ENCODE measurements at places on chromosomes 3 and 15. TPM values are rescaled to one million over a fixed set of nuclear protein-coding genes. Genes with fewer than 3 reads are reported as not detected.

The MESD gene
- total RNA-seq, result 28.3 TPM

The ZNF860 gene
- 6.5 TPM for total RNA-seq

DNA sequence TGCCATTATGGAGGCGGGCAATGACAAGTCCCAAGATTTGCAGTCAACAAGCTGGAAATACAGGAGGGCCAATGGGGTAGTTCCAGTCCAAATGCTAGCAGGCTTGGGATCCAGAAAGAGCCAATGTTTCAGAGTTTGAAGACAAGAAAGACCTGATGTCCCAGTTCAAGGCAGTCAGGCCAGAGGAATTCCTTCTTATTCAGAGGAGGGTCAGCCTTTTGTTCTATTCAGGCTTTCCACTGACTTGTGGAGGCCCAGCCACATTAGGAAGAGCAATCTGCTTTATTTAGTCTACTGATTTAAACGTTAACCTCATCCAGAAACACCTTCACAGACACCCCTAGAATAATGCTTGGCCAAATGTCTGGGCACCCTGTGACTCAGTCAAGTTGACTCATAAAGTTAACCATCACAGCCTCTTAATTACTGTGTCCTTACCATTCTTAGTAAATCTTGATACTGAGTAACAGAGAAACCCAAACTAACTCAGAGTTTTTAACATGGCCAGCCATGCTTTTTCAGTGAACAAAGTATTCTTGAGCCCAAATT is 50.9 kb upstream of the NPHP3 start:
- no peaks in the 10 kb centered on the region for H3K36me3 ChIP-seq
- H3K4me3 ChIP-seq, result no peak overlapping the region
- no peaks in the 10 kb centered on the region for H3K27me3 ChIP-seq
- peaks cover 8% of the 10 kb centered on the region for H3K4me1 ChIP-seq
- no peak overlapping the region for H3K27ac ChIP-seq
- no peak for DNase-seq

The LMOD3 gene
- not detected for total RNA-seq

DNA sequence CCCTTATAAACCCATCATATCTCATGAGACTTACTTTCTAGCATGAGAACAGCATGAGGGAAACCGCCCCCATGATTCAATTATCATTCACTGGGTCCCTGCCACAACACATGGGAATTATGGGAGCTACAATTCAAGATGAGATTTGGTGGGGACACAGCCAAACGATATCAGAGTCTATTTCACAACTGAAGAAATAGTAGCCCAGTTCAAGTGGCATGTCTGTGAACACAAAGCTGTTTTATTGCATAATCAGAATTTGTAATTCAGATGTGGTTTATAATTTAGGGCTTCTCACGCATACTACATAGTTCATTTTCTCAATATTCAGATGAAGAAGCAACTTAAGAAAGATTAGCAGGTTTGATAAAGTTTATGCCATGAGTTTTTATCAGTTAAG is 1188.0 kb upstream of the ALCAM start:
- H3K27ac ChIP-seq, result no peak overlapping the region
- H3K36me3 ChIP-seq, result no peaks in the 10 kb centered on the region
- no peak for DNase-seq
- H3K27me3 ChIP-seq, result no peaks in the 10 kb centered on the region
- H3K4me3 ChIP-seq, result no peak overlapping the region

The CLEC3B gene
- total RNA-seq, result 0.92 TPM

- peaks cover 20% of the 10 kb centered on the region for H3K4me1 ChIP-seq
- no peak overlapping the region for H3K4me3 ChIP-seq
- no peaks in the 10 kb centered on the region for H3K36me3 ChIP-seq
- H3K27ac ChIP-seq, result no peak overlapping the region
- no peaks in the 10 kb centered on the region for H3K27me3 ChIP-seq
These were observed 296.8 kb upstream of the CHRM5 start for GRCh38 chr15:33671456-33671855.

GRCh38 chr15:27757052-27757451 is 342.1 kb downstream of the OCA2 start:
- H3K4me3 ChIP-seq, result no peak overlapping the region
- DNase-seq, result no peak

The AP3B2 gene
- 17.7 TPM for total RNA-seq

The ABTB1 gene
- total RNA-seq, result 12.5 TPM

- H3K27me3 ChIP-seq, result no peaks in the 10 kb centered on the region
- no peak overlapping the region for H3K4me3 ChIP-seq
- peaks cover 3% of the 10 kb centered on the region for H3K4me1 ChIP-seq
- no peak overlapping the region for H3K27ac ChIP-seq
- no peak for DNase-seq
These were observed 139.8 kb downstream of the RAB11A start for GRCh38 chr15:66008940-66009562.

DNA sequence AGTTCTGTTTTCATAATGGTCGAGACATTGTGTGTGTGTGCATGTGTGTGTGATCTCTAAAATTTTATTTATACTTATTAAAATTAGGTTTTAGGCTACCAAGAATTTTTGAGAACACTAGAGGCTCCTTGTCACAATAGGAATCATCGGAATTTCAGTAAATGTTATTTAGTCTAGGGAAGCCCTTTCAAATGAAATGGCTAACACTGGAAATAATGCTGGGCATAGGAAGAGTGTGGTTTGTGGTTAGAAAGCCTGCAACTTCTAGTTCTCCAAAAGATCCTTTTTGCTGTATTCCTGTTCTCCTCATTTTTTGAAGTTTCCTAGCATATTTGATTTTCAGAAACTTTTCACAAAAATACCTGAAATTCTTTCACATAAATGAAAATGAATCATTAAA is 92.5 kb upstream of the MBNL1 start:
- DNase-seq, result no peak
- no peaks in the 10 kb centered on the region for H3K36me3 ChIP-seq
- no peak overlapping the region for H3K27ac ChIP-seq
- H3K4me1 ChIP-seq, result no peaks in the 10 kb centered on the region
- H3K4me3 ChIP-seq, result no peak overlapping the region
- no peaks in the 10 kb centered on the region for H3K27me3 ChIP-seq

DNA sequence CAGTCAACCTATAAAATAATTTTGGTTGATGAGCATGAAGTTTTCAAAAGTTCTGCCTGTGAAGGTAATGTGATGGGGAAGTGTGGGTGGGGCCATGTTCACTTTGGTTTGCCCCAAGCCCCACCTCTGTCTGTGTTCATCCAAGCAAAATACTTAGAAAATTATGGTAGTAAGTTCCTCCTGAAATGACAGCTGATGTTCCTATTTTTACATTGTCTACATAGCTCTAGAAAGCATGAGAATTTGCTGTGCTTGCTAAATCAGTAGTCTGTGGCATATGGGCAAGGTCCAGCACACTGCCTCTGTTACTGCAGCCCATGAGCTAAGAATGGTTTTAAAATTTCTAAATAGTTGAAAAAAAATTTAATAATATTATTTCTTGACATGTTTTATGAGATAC is 21.9 kb upstream of the CP start:
- peaks cover 46% of the 10 kb centered on the region for H3K4me1 ChIP-seq
- H3K27ac ChIP-seq, result no peak overlapping the region
- H3K4me3 ChIP-seq, result no peak overlapping the region
- peaks cover 3% of the 10 kb centered on the region for H3K36me3 ChIP-seq
- DNase-seq, result no peak

DNA sequence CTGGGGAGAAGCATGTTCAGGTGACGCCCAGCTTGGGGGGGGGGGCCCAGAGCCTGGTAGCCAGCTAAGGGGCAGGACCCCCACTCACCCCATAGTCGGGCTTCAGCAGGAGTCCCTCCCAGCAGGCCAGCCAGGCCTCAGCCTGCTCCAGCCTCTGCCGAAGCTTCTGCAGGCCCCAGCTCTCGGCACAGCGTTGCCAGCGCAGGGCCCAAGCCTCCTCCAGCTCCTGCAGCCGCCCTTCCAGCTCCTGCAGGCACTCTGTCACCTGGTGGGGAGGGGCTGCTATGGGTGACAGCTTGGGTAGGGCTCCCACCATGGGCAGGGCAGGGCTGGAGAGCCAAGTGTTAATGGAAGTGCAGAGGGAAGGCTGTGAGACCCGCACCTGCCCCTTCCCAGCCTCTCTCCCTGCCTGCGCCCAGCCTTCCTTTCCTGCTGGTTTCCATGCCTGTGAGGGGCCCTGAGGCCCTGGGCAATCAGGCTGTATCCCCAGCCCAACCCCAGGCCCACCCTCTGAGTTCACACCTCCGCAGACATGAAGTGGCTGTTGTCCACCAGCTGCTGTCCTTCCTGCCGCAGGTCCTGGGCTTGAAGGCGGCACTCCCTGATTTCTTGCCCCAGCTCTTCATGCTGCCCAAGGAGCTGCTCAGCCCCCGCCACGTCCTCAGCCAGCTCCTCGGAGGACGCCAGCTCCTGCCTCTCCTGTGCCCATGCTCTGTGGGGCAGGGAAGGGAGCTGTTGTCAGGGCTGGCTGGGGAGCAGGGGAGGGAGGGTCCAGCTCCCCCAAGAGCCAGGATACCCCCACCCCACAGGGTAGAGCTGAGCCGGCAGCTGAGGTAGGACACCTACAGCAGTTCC is 14.3 kb downstream of the PLA2G4B start:
- no peak for DNase-seq
- H3K4me3 ChIP-seq, result no peak overlapping the region
- no peaks in the 10 kb centered on the region for H3K27me3 ChIP-seq
- H3K27ac ChIP-seq, result no peak overlapping the region
- H3K4me1 ChIP-seq, result peaks cover 4% of the 10 kb centered on the region

The LDHAL6B gene
- total RNA-seq, result not detected

GRCh38 chr3:50525191-50525910 is 21.9 kb upstream of the CACNA2D2 start:
- H3K27ac ChIP-seq, result no peak overlapping the region
- H3K36me3 ChIP-seq, result no peaks in the 10 kb centered on the region
- H3K4me1 ChIP-seq, result peaks cover 48% of the 10 kb centered on the region
- no peak for DNase-seq
- H3K27me3 ChIP-seq, result peaks cover 20% of the 10 kb centered on the region
- no peak overlapping the region for H3K4me3 ChIP-seq

DNA sequence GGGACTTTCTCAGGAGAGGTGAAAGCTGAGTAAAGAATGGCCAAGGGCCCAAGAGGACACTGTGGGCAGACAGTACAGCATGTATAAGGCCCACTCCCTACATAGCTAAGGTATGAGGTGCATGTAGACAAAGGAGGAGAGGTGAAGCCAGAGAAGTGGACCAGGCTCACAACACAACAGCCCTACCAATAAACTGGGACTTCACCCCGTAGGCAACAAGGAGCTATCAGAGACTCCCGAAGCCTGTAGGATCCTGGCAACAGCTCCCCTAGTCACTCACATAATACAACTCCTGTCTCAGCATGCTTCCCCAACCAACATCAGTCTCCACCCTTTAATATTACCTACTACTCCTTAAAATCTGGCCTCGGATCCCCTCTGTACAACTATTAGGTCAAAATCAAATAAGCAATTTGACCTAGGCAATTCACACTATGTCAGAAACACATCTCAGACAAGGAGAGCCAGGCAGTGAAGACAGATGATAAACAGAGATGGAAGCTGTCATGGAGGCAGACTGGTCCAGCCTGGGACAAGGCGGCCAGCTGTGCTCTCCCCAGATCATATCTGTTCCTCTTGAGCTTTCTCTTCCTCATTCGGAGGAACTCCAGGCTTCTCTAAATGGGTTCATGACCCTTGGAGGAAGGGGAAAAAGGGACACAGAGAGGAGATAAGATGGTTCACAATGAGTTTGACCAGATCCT is 1.4 kb downstream of the XXYLT1 start:
- peaks cover 26% of the 10 kb centered on the region for H3K4me1 ChIP-seq
- H3K27me3 ChIP-seq, result no peaks in the 10 kb centered on the region
- peak overlapping the region; percentile 84 for H3K4me3 ChIP-seq
- H3K27ac ChIP-seq, result no peak overlapping the region
- peaks cover 7% of the 10 kb centered on the region for H3K36me3 ChIP-seq
- no peak for DNase-seq

- H3K4me3 ChIP-seq, result no peak overlapping the region
- no peaks in the 10 kb centered on the region for H3K36me3 ChIP-seq
- no peak overlapping the region for H3K27ac ChIP-seq
- H3K27me3 ChIP-seq, result no peaks in the 10 kb centered on the region
- no peak for DNase-seq
These were observed 251.1 kb upstream of the CMC1 start for GRCh38 chr3:27990324-27990723.

DNA sequence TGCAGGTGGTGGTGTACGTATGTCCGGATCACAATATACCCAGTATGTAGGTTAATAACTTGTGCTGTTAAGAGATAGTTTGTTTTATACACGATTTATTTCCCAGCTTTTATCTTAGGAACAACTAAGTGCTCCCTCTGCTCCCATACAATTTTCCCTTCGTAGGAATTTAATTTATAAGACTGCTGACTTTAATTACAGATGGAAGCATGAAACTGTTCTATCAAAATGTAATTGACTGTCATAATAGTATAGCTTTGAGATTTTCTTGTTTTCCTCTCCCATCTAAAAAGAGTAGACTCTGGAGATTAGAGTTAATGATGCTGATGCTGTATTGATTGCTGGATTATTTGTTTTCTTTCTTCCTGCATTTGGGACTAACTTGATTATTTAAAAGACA is 370.7 kb upstream of the SGO1 start:
- H3K27me3 ChIP-seq, result no peaks in the 10 kb centered on the region
- H3K36me3 ChIP-seq, result no peaks in the 10 kb centered on the region
- H3K4me1 ChIP-seq, result 0 out of 2 replicates have a peak, but pooled peaks cover 4% of the 10 kb centered on the region
